ENCODE measurements at places on chromosomes 3 and 15. TPM values are rescaled to one million over a fixed set of nuclear protein-coding genes. Genes with fewer than 3 reads are reported as not detected.

- H3K4me3 ChIP-seq: no peak overlapping the region
- peaks cover 69% of the 10 kb centered on the region for H3K4me1 ChIP-seq
- DNase-seq: peak; percentile 33
- H3K27ac ChIP-seq: peak overlapping the region; percentile 21
Observed at GRCh38 chr3:13002398-13003124, 70.7 kb downstream of the IQSEC1 start.

- H3K27ac ChIP-seq: no peak overlapping the region
- H3K4me1 ChIP-seq: no peaks in the 10 kb centered on the region
- DNase-seq: no peak
- no peaks in the 10 kb centered on the region for H3K36me3 ChIP-seq
- H3K4me3 ChIP-seq: no peak overlapping the region
Observed at GRCh38 chr3:3765661-3766060, 33.6 kb upstream of the LRRN1 start.

DNA sequence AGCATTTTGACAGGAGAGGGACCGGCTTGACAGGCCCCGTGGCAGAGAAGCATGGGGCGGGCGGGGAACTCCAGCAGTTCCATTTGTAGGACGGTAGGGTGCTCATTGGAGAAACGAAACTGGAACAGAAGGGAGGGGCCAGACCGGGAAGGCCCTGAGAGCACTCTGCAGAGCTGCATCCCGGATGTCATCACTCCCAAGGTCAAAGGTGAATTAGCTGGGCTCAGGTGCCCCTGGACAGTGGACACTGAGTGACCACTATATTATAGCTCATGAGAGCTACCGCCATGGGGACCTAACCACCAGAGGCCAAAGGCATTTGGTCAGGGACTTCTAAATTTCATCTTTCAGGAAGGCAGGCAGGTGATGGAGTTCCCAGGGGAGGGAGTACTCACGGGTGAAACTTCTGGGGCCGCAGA lies 7.3 kb downstream of the CSRNP1 start:
- DNase-seq: no peak
- H3K27me3 ChIP-seq: no peaks in the 10 kb centered on the region
- peaks cover 70% of the 10 kb centered on the region for H3K4me1 ChIP-seq
- peak overlapping the region; percentile 79 for H3K4me3 ChIP-seq
- H3K36me3 ChIP-seq: peaks cover 49% of the 10 kb centered on the region
- peak overlapping the region; percentile 97 for H3K27ac ChIP-seq

The GNAI2 gene
- 489 TPM for total RNA-seq

The GHSR gene
- not detected for total RNA-seq
